ENCODE measurements at places on chromosomes 4 and X.

- DNase-seq: no peak
These were observed 48.0 kb upstream of the SOD3 start for GRCh38 chr4:24747234-24747975.

- no peak for DNase-seq
These were observed 46.6 kb downstream of the ADAMTS3 start for GRCh38 chr4:72522440-72522839.

GRCh38 chr4:119783189-119783983, 154.8 kb upstream of the PDE5A start:
- DNase-seq: no peak

- DNase-seq: no peak
These were observed 1.4 kb upstream of the PTPN13 start for GRCh38 chr4:86592553-86593249.

DNA sequence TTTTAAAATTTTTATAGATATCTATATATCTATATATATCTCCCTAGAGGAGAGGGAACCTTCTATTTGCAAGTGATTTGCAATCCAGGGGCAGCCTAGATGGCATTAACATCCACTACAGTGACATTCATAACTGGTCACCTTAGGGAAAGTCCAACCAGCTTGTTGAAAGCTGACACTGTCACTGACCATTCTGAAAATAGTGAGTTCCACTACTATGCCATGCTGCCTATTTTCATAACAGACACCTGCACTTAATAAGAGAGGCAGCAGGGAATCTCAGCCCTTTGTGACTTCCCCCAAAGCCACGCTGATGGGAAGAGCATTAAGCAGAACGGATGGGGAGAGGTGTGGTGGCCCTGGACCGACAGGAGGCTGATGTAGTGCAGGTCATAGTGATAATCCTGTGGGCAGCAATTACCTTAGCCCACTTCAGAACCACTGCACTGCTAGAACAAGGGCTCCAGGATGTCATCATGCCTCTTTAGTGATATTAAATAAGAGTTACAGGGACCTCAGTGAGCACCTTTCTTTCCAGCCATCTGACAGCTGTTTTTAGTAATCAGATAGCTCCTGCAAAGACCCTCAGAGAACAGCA, 51.3 kb downstream of the GPRIN3 start:
- DNase-seq: no peak

GRCh38 chrX:41734530-41734929, 10.5 kb downstream of the GPR82 start:
- no peak for DNase-seq

DNA sequence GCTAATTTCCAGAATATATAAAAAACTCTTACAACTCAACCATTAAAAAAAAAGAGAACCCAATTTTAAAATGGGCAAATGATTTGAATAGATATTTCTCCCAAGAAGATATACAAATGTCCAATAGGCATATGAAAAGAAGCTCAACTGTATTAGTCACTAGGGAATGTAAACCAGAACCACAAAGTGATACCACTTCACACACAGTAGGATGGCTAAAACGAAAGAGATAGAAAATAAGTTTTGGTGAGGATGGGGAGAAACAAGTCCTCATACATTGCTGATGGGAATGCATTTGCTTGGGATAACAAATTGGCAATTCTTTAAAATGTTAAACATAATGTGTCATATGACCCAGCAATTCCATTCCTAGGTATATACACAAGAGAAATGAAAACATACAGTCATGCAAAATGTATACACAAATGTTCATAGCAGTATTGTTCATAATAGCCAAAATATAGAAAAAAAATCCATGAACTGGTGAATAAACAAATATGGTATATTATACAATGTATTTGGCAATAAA, 5.7 kb downstream of the TCEAL3 start:
- no peak for DNase-seq

Measured in GM12878 (cell line).